ENCODE measurements at places on chromosomes 12 and 14. TPM values are rescaled to one million over a fixed set of nuclear protein-coding genes. Genes with fewer than 3 reads are reported as not detected.
A peak's percentile ranks its signal among the peaks of the same experiment; 100 is the strongest.

The C12orf54 gene
- not detected for total RNA-seq

The ANO4 gene
- total RNA-seq: 1.6 TPM

DNA sequence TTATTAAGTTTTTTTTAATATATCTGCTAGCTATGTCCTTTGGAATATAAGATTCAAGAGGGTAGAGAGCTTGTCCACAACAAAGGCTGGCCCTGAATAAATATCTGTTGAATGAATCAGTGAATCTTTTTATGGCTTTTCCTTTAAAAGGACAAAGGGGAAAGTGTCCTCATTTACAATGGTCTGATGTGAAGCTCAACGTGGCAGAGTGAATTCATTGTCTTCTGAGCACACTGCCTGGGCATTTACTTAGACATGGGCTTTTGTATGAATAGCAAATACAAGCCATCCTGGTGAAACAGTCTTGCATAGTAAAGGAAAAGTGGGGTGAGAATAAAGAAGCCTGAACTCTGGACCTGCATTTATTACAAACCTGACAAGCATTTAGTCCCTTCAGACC, 201.2 kb downstream of the NELL2 start:
- no peak for DNase-seq

GRCh38 chr14:53963320-53964227, 6.9 kb upstream of the BMP4 start:
- peak; percentile 37 for DNase-seq

GRCh38 chr14:34983148-34983760, 462 bp downstream of the SRP54 start:
- no peak for DNase-seq

All from fibroblast of the aortic adventitia (primary cell).